ENCODE measurements at places on chromosomes 5 and 9. TPM values are rescaled to one million over a fixed set of nuclear protein-coding genes. Genes with fewer than 3 reads are reported as not detected.

GRCh38 chr9:109355564-109356297 is 34.9 kb upstream of the EPB41L4B start:
- no peak for DNase-seq

The OLFM1 gene
- 47.8 TPM for total RNA-seq

The AGTPBP1 gene
- total RNA-seq, result 18.1 TPM

The PCDHGB1 gene
- 3.0 TPM for total RNA-seq

GRCh38 chr9:98251551-98251950 is 3.9 kb downstream of the TBC1D2 start:
- no peak for DNase-seq

The TAF11L5 gene
- total RNA-seq, result not detected

GRCh38 chr9:121785673-121786542 is 134.5 kb downstream of the DAB2IP start:
- DNase-seq, result no peak

The OLFML2A gene
- total RNA-seq, result 13.1 TPM

DNA sequence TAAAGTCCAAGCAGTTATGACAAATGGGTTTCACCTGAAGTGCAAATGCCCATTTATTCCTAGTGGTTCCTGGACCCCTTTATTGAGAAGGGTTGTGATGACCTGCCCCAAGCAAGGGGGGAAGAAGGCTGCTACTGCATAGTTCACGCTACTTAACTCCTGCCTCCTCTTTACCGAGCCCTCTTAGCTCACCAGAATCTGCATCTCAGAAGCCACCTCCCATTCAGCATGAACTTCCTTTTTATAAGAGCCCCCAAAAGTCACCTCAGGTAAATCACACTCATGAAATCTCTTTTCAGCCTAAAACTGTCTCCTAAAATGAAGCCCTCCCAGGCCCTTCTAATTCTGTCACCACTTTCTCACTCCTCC is 26.6 kb upstream of the C9orf72 start:
- no peak for DNase-seq

The EPB41L4B gene
- total RNA-seq, result 15.9 TPM

DNA sequence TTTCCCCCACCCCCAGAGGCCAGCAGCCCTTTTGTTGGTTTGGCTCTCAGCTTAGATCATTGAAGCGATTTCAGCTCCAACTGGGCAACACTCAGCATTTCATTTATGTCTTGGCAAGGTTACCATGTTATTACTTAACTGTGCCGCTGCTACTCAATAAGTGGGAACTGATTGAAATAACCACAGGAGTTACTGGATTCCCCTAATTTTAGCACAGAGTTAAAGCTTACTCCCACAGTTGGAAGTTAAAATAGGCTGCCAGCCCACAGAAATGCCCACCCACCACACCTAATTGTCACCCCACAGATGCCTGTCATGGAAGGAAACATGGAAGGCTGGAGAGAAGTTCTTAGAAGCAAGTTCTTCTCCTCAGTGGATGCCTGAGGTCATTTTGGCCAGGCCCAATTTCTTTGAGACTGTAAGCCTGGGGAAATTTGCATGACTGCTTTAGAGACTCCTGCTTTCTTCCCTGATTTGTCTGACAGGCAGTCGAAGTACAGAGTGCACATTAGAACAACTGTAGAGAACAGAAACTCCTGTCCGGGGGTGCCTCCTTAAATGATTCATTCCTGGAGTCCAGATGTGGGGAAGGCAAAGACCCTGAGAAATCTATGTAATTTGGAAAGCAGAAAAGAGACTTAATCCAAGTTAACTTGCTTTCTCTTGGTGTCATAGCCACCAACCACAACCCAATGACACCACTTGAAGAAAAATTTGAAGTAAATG is 370.0 kb downstream of the ZSWIM6 start:
- no peak for DNase-seq

- DNase-seq, result no peak
Observed at GRCh38 chr9:134208310-134208841, 44.0 kb upstream of the RNU6ATAC start.

- no peak for DNase-seq
Observed at GRCh38 chr9:125854553-125855275, 107.5 kb downstream of the PBX3 start.

The SEC61B gene
- 75.1 TPM for total RNA-seq

DNA sequence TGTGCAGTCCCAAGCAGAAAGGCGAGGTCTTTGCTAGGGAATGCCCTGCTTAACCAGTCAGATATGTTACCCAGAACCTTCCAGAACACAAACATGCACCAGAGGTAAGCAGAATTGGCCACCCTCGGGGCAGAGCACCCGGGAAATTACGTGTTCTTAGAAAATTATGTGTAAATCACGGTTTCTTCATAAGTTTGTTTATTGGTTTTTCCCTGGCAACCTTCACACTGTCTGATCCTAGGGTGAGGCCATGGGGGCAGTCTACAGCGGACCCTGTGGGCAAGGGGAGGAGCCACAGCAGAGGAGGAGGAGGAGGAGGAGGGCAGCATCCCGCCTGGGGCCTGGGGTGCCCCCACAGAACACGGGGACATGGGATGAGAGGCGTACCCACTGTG is 31.4 kb downstream of the RXRA start:
- no peak for DNase-seq

GRCh38 chr5:59058969-59059687 is 476.3 kb downstream of the RAB3C start:
- no peak for DNase-seq

The ORM2 gene
- total RNA-seq, result not detected

Data from ureter (tissue), 1 donor.